CD4-positive, alpha-beta T cell treated with Interleukin-15 for 1 hour (primary cell): ENCODE measurements at places on chromosomes 6 and 20.

GRCh38 chr20:41004531-41005360 is 23.9 kb upstream of the TOP1 start:
- no peak for DNase-seq

DNA sequence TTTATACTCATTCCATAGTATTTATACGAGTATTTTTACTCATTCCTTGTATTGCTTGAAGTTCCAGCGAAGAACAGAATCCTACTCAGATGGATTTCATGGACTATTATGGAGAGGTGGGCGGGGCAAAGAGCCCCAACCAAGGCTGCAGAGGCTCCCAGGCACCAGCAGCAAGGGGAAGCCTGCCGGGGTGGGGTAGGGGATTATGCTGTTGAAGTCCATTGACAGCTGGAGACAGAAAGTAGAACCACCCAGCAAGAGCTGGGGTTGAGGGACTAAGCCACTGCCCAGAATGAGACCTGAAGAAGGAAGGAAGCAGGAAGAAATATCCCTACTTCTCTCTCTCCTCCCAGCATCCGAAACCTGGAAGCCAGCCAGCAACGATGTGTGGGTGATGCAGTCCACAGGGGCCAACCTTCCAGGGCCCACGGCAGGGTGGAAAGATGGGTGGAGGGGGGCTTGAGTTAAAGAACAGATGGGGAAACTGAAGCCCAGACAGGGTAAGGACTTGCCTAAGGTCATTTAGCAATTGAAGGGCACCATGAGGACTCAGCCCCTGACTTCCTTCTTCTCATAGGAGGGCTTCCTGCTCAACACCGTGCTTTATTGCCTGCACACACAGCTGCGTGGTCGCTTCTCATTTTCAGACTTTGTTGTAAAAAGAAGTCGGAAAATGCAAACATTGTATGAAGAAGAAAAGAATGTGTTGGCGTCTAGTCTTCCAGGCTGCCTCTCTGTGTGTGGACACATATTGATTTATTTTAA is 18.3 kb upstream of the GTSF1L start:
- no peak for DNase-seq

- DNase-seq, result no peak
These were observed 66.5 kb downstream of the ESF1 start for GRCh38 chr20:13718171-13718570.

- no peak for DNase-seq
These were observed 772.8 kb upstream of the GJE1 start for GRCh38 chr6:141359953-141360352.

DNA sequence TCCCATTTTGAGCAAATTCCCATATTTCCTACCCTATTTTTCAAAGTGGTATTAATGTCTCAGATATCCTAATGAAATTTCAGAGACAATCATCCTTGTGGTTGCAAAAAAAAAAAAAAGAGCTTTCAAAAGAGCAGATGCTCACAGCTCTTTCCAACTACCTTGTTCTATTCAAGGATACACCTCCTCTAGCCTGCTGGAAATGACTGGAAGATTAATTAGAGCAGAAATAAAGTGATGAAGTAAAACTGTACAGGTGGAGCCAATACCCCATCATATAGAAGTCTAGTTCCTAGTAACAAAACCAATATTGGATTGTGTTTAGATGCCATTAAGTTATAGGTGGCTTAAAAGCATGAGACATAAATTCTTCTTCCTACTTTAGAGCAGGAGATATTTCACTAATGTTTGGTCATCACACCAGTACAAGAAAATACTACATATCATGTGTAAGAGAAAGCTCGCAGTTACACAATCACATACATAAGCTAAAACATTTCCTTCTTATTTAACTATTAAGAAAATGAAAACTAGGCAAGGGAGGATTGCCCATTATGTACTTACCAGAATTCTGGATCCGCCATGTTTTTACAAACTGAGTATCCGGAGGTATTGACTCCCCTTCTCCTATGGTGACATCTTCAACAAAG is 42.4 kb downstream of the ILRUN start:
- no peak for DNase-seq

DNA sequence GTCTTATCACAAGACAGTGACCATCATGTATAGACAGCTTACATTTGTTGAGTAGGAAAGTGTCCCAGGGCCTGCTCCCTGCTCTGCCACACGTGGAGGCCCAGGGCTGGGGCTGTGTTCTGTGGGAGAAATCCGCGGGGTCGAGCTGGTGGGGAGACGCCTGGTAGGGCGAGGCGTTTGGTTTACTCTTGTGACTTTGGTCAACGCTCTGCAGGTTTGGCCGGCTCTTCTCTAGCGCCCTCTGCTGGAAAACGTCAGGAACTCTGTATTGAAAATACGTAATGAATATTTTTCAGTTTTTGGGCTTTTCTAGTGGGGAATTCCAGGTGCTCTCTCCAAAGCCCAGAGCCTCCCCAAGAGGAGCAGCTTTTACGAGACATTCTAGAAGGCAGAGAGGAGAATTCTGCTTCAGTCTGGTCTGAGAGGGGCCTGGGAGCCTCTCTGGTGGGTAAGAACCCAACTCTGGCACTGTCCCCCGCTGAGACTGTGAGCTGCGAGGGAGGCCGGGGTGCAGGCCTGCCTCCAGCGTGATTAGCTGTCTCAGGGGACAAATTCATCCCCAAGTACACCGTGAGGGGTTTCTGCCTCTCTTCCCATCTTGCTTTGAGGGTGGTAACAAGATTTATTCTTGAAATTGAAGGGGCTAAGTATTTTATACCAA is 112.6 kb upstream of the RALGAPA2 start:
- peak; percentile 39 for DNase-seq
